Left renal pelvis (tissue), 4 donors: ENCODE measurements at places on chromosomes 5 and 9. TPM values are rescaled to one million over a fixed set of nuclear protein-coding genes. Genes with fewer than 3 reads are reported as not detected.

GRCh38 chr9:133333011-133333410 is 3.0 kb downstream of the SURF6 start:
- no peak for DNase-seq

GRCh38 chr9:133509179-133510083 is 15.3 kb downstream of the MYMK start:
- peak; percentile 56 for DNase-seq

- no peak for DNase-seq
Measured at GRCh38 chr9:466747-467146, 252.1 kb downstream of the DOCK8 start.

- DNase-seq = no peak
Measured at GRCh38 chr5:18850216-18850615, 1137.8 kb downstream of the CDH18 start.

- DNase-seq = no peak
Measured at GRCh38 chr9:110104261-110104809, 103.6 kb downstream of the C9orf152 start.

GRCh38 chr5:126015235-126016181 is 407.7 kb upstream of the GRAMD2B start:
- DNase-seq = peak; percentile 44

DNA sequence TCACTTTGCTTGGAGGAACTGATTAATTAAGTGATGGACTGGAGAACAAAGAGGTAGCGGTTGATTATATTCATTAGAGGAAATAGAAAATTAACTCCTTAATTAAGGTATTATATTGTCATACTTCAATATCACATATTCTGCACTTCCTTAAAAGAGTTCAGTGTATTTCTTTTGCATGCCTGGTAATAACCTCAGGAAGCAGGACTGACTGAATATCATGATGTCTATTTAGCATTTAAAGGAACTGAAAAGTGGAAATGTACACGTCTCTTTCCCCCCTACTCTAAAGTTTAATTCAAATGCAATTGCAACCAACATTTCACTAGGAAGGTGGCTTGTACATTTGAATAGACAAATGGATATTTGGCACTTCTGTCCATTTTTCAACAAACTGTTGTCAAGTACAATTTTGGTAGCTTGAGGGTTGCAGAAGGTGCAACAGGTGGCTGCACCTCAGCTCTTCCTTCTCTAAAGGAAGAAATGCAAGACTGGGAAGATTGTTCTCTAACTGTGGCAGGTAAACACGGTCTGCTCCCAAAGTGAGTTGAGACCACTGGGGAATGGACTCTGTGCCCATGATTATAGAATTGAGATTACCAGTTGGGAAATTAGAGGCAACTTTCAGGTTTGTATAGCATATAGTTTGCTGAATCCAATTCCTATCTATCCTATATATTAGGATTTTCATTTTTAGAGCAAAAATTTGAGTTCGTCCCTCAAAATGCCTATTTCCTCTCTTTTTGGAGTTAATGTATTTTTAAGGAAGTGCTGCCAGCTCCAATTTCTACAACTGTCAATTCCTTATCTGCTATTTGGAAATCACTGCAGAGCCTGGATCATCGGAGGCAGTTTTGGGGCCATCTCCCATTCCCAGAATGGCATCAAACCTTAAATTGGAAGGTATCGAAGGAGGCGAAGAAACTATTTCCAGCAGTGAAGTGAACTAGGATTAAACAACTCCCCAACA is 98.9 kb upstream of the TAF11L2 start:
- no peak for DNase-seq

- DNase-seq = no peak
Measured at GRCh38 chr9:131068076-131068816, 28.1 kb upstream of the AIF1L start.

DNA sequence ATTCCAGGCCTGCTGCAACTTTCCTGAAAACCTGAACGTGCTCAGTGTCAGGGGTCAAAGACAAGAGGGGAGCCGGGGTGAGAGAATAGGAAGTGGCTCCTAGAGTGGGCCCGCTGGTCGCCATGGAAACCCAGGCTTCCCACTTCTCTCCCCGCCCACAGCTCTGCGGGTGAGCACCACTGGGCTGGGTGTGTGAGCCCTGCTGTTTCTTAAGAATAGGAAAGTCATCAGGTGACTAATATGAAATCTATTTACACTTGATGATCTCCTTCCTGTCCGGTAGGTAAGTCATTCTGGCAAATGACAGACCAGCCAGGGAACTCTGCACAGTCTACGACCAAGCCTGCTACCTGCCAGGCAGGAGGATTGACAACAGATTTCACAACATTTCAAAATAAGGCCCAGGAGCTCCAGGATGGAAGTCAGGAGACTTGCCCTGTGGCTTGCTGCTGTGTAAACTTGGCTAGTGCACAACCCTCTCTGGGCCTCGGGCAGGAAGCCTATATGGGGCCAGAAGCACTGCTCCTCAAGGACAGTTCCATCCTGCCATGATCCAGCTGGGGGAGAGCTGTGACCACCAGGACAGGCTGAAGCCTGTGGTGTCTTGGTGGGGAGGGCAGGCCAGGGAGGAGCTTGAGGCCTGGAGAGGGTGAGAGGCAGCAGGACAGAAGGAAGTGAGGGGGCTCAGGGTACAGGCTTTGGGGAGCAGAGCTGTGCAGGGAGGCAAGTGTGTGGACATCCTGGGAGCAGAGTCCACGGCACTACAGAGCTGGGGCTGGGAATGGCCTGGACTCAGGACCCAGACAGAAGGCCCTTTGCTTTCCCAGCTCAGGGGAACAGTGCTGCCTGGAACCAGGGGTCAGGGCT is 60.6 kb downstream of the SHB start:
- DNase-seq = no peak

- DNase-seq = no peak
Measured at GRCh38 chr9:99896119-99896518, 10.3 kb upstream of the STX17 start.

DNA sequence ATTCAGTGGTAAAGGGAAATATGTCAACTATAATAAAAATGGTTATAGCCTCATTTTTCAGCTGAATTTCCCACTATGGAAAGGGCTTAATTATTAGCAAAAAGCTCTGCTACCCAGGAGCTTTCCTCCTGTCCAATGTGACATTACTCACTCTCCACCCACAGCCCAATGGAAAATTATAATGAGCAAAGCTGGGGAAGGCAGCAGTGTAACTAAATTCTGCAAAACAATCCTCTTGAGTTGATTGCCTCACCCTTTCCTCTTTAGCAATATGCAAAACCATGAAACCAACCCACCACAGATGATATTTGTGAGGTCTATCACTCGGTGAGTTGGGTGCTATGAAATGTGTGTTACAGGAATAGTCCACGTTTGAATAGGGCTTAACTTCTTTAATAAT is 14.0 kb upstream of the PLPPR1 start:
- DNase-seq = no peak

DNA sequence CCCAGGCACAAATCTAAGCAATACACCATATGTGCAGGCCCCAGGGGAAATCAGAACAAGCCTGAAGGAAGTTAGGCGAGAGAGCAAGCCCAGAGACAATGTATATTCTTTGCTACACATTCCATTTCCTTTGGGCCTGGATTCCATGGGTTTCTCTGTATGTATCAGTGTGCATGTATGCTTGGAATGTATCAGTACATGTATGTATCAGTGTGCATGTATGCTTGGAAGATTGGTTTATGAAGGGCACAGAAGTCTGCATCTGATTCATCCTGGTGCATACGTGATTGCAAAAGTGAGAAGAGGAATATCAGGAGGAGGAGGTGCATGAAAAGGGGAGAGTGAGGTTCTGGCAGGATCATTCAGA is 232.6 kb upstream of the ANKRD55 start:
- DNase-seq = no peak

- no peak for DNase-seq
Measured at GRCh38 chr5:157350939-157351801, 85.2 kb downstream of the CYFIP2 start.

GRCh38 chr5:159581502-159582249 is 251.4 kb upstream of the IL12B start:
- no peak for DNase-seq

The SLC46A2 gene
- polyA plus RNA-seq = 0.10 TPM

The GABRA6 gene
- not detected for polyA plus RNA-seq

The SEC24A gene
- 24.6 TPM for polyA plus RNA-seq

The PAEP gene
- not detected for polyA plus RNA-seq

The DMRT3 gene
- polyA plus RNA-seq = 2.1 TPM

The IFNA2 gene
- not detected for polyA plus RNA-seq
